ENCODE measurements at places on chromosomes 6 and 20.

DNA sequence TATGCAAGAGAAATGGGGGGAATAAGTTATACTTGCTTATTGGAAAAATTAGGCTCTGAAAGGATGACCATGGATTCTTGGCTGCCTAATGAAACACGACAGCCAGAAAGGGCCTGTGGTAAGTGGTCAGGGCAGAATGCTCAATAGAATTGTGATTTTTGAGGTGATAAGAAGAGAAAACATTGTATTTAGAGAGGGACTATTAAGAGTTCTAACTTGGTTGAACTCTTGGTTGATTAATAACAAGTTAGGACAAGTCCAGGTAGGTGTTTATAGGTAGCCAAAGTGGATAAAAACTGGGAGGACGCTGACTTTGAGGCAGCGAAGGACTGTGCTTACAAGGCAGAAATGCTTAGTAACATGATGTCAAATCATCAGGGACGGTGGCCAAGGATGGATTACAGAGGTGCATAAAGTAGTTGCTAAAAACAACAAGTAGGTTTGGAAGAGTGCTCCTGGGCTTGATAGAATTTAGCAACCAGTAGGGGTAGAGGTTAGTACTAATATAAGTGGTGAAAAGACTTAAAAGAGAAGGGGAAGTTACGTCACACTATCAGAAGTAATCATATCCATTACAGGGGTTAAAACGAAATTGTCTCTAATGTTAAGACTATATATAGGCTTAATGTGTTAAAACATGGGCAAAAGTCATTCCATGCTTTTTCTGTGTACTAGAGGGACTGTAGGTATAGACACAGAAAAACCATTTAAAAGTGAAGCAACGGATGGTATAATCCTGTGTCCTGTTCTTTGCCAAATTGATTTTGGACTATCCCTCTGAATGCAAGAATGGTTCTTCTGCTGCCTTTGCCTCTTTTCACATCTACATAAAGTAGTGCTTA is 98.6 kb downstream of the EYA4 start:
- no peak for DNase-seq

GRCh38 chr6:3661390-3661789 is 90.1 kb downstream of the PXDC1 start:
- DNase-seq, result no peak

- no peak for DNase-seq
Measured at GRCh38 chr6:92589996-92590395, 829.4 kb downstream of the EPHA7 start.

- no peak for DNase-seq
Measured at GRCh38 chr20:44762466-44763140, 16.9 kb downstream of the KCNK15 start.

- DNase-seq, result no peak
Measured at GRCh38 chr20:49167811-49168507, 20.2 kb downstream of the STAU1 start.

- DNase-seq, result no peak
Measured at GRCh38 chr6:118775381-118775780, 118.6 kb upstream of the ASF1A start.

DNA sequence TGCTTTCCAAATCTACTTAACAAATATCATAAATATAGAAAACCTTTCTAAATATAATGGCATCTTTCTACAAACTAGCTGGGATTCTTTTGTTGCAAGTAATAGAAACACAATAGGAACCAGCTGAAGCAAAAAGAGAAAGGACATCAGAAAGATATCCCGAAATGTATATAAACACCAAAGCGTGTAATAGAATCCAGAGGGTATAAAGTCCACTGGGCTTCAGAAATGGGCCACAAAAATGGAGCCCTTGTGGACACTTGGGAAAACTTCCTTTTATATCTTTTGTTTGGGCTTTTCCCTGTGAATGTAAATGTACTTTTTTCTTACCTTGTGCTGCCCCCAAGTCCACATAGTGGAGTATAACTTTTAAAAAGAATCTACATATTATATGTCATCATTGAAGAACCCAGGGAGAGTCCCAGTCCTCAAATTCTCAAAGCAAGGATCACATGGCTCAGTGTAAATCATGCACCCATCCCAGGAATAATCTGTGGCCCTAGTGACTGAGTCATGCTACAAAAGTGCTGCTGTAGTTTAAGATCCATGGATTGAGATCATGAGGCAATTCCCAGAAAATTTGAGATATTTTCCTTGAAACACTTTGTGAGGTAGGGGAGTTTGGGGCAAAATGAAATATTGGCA is 457.0 kb downstream of the EPM2A start:
- no peak for DNase-seq

GRCh38 chr20:46246559-46246958 is 61.7 kb downstream of the CDH22 start:
- DNase-seq, result no peak

GRCh38 chr6:7975764-7976146 is 65.2 kb upstream of the TXNDC5 start:
- DNase-seq, result no peak

Data from CD4-positive, CD25-positive, alpha-beta regulatory T cell (primary cell).